ENCODE measurements at places on chromosomes 7 and 10.

GRCh38 chr10:129799942-129800341 lies 164.1 kb downstream of the EBF3 start:
- DNase-seq: no peak

DNA sequence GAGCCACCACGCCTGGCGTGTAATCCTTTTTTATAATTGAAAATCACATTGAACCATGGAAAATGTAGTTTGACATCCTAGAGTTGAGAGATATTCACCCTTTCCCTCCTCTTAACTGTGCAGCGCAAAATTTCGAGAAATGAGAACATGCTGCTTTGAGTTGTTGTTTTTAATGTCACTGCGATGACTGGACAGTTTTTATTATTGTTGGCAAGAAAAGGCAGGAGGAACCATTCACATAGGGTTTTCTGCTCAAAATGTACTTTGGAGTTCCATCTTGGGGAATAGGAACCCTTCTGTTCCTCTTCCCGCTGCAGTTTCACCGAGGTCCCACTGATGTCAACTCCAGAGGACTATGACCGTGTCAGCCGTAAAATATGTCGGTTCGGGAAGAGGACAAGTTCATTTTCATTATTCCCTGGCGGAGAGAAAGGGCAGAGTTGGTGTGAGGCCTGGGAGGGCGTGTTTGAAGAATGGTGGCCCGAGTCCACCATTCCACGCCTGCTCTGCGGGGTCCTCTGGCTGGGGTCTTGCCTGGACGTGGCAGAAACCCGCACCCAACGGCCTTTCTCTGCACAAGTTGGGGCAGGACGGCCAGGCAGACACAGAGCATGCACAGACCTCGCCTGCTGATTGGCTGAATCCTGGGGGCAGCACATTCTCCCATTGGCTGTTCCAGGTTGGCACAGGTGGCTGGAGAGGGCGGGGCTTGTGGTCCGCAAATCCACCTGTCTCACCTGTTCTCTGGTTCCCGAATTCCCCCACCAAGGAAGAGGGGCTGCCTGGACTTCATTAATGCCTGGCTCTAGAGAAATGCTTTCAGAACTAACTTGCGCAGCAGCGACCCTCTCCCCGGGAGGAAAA lies 105.1 kb upstream of the TCF7L2 start:
- no peak for DNase-seq

GRCh38 chr10:74381291-74381853 lies 230.4 kb downstream of the ADK start:
- no peak for DNase-seq

DNA sequence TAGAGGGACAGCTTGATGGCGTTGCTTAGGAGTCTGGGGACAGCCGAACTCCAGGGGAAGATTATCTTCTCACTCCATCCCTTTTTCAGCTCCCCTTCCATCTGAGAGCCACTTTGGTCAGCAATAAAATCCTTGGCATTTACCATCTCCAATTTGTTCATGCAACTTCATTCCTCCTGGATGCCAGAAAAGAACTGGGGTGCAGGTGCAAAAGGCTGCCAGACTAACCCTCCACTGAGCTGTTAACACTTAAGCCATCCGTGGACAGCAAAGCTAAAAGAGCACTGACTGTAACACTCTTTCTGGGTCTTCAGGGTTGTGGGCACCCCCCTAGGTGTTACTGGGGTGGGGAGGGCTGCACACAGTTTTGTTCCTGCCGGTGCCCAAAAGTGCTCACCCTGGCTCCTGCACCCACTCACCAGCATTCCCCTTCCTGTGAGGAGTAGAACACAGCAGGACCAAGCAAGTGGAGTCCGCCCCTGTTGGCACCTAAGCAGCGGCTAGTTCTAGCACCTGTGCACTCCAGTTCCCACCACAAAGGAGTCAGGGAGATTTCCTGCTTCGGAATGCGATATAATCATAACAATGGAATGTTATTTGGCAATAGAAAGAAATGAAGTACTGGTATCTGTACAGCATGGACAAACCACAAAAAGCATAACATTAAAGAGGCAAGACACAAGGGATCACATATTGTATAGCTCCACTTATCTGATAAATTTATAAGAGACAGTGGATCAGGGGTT lies 95.1 kb downstream of the NPY start:
- DNase-seq: no peak

DNA sequence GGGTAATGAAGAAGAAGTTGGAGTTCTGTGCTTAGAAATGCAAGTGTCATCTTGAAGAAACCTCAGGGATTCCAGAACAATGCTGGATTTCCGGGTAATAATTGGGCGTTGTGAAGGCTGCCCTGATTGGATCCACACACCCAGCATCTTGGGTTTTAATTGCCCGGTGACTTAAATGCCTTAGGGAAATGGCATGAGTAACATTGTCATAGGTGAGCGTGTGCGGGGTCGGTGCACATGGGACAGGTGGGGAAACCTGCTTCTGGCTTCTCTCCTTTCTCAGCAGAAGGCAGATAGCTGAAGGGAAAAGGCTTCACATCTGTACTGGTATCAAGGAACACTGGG lies 15.2 kb upstream of the CAMK1D start:
- no peak for DNase-seq

DNA sequence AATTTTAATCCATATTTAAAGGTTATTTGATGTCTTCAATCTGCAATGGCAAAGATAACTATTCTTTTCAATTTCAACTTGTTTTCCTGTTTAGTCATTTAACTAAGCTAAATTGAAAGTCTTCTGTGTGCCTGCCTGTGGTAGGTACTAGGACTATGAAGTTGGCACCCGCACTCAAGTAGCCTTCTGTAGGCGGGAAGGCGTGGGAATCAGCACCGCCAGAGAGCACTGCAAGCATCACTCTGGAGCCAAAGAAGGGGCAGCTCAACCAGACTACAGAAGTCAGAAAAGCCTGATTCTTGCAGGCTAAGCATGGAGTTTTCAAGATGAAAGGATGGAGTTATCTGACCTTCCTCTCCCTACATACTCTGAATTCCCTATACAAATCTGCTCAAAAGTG lies 269.0 kb upstream of the PHF14 start:
- no peak for DNase-seq

GRCh38 chr7:167090-167855 lies 25.1 kb upstream of the FAM20C start:
- peak; percentile 16 for DNase-seq

- no peak for DNase-seq
Measured at GRCh38 chr10:7547206-7547605, 119.6 kb downstream of the ITIH5 start.

GRCh38 chr7:135672560-135673359 lies 10.4 kb downstream of the STMP1 start:
- DNase-seq: no peak

GRCh38 chr7:92644406-92645113 lies 54.4 kb upstream of the FAM133B start:
- DNase-seq: no peak

- DNase-seq: no peak
Measured at GRCh38 chr10:126380352-126381076, 7.8 kb downstream of the ADAM12 start.

- DNase-seq: no peak
Measured at GRCh38 chr7:43890468-43890867, 15.9 kb downstream of the URGCP start.

DNA sequence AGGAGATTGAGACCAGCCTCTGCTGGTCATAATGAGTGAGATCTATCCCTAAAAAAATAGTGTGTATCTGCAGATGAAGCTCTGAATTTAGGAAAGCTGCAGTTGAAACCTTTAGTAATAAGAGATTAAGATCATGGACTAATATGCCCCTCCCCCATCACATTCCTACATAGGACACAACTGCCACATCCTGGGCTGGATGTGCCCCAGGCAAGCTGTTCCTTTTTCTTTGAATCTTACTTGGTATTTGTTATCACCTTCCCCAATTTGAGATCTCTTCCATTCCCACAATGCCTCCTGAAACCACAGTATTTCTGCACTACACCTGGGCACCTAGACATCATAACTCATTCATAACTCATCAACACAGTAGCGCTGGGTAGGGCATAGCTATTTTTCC lies 74.1 kb downstream of the DOCK1 start:
- no peak for DNase-seq

GRCh38 chr10:5511231-5511884 lies 12.0 kb upstream of the CALML5 start:
- no peak for DNase-seq

- no peak for DNase-seq
Measured at GRCh38 chr7:95963446-95963990, 191.2 kb downstream of the DYNC1I1 start.

DNA sequence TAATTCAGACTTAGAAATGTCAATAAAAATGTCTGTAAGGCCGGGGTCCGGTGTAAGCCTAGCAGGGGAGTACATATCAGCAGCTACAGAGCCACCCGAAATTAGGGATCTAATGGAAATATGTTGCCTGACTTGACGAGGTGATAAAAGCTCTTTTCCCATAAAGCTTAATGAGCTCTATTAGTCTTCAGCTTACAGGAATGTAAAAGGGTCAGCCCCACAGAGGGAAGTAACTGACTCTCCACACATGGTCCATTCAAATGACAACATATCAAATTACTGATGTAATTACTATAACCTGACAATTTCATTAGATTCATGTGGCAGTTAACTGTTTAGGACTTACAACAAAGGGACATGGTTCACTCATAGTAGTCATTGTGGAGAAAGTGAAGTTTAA lies 62.3 kb downstream of the ATE1 start:
- DNase-seq: no peak

- DNase-seq: no peak
Measured at GRCh38 chr10:125061557-125062226, 98.7 kb downstream of the CTBP2 start.
